Fibroblast of the conjunctiva (primary cell): ENCODE measurements at places on chromosomes 3 and 15.
A peak's percentile ranks its signal among the peaks of the same experiment; 100 is the strongest.

DNA sequence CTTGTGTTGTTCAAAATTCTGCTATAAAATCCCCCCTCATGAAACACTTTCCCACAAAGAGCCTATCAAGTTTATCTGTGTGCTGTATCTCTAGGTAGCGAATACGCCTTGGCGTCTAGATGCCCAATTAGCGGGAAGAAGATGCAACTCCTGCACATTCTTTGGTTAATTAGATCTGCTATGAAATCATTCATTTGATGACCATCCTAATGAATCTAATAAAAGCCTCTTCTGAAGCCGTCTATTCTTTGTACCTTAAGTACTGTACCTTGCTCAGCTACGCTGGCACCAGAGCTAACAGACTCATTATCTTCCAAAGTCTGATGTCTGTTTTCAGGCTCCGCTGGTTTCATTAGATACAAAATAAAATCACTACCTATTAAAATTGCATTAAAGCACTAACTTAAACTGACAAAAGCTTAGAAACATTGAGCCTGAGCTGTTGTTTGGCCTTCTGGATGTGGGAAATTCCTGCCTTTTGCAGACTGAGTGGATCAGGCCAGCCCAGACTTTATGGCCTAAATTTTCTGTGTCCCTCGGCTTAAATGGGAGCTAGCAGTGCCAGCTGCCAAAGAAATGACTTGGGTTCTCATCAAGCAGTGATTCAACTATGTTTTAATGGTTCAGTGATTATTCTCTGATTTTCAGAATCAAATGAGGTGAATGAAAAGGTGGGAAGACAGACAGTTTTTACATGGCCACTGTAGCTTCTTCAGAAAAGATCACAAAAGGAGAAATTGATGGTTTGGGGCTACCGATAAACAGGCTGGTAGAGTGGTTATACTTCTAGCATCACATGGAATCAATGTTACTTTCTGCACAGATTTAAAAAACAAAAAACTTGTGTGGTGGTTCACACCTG, 28.4 kb upstream of the CHST2 start:
- no peak for DNase-seq

- no peak for DNase-seq
These were observed 301.2 kb upstream of the PROK2 start for GRCh38 chr3:72086042-72086742.

DNA sequence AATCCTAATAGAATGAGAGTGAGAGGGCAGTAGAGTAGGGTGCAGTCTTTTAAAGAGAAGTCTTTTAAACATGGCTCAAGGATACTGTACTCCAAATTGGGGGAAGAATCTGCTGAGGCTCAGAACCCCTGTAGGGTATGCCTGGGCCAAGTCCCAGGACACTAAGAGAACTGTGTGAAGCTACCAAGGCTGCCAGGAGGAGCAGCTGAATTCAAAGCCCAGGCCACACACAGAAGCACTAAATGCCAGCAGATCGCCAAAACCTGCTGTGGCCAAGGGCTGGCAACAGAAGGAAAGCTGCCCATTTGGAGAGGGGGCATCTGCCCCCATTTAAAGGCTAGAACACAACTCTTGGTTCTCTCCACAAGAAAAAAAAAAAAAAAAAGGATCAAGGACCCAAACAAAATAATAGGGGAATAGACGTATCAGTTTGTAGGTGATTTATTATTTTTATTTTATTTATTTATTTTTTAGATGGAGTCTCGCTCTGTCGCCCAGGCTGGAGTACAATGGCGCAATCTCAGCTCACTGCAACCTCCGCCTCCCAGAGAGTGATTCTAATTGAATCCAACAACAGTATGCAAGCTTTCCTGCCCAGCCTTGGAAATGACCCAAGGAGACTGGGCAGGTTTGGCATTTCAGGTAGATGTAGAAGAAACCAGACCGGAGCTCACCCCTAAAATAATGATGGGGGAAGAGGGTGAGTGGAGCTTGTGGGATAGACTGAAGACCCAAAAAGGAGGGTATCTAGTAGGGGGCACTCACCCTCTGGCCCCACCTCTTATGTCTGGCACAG, 279.0 kb upstream of the WNT5A start:
- DNase-seq = no peak

- peak; percentile 55 for DNase-seq
These were observed 900.1 kb downstream of the ROBO1 start for GRCh38 chr3:78867409-78868372.

- DNase-seq = no peak
These were observed 67.2 kb downstream of the CGNL1 start for GRCh38 chr15:57443486-57443885.

DNA sequence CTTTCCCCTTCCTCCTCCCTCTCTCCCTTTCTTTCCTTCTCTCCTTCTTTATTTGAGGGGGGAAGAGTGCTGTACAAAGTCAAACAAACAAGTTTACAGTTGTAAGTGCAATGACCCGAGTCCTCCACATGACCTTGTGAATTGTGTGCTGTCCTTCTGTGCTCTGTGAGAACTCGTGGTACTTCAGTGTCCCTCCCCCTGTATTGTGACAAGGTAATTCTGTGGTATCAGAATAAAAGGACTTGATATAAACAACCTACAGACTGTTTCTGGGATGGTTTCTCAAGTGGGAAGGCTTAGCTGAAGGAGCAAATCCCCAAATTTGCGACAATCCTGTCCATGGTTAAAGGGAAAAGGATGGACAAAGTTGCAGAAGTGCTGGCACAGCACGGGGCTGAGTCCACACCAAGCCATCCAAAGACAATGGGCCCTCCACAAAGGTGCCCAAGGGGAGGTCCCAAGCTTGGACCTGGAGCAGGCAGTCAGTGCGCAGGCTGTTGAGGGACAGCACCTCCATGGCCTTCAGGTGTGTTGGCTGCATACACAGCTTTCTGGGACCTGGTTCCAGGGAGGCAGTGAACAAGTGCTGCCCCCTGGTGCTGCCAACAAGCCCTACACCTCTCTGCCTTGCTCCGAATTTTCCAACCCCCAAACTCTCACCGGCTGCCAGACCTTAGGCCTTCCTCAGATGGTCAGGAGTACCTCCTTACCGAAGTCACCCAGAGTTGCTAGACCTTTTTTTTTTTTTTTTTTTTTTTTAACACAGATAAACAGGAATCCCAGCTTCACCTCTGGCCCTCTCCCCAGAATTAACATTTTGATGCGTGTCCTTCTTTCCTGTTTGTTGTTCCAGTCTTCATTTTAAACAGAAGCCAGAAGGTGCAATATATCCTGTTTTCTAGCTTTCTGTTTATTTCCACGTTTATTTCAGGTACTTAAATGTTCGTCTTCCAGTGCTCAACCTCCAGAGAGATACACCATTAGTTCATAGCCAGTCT, 2.6 kb upstream of the APEH start:
- DNase-seq = peak; percentile 30

DNA sequence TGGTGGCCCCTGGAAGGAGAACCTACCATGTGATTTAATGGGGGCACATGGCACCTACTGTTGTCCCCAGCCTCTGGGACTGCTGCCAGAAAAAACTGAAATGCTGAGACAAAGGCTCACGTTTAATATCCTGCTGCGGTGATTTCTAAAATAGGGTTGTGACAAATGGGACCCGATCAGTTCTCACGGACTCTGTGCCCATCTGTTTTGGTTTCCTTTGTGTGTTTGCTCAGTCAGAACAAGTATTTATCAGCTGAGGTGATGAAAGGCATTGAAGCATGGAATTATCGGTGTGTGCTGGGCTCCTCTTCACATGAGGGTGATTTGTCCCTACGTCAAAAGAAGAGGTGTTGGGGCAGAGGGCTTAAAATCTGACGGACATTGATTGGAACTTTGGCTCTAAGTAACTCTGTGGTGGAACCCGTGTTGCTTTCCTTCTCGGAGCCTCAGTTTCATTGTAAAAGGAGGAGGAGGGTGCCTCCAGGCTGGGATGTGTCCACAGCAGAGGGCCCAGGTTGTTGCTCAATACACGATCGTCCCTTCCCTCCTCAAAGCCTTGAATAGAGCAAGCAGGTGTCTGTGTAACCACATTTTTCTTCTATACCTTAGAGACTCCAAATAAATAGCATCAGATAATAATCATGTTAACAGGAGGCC, 283.3 kb upstream of the RGMA start:
- DNase-seq = no peak

- no peak for DNase-seq
These were observed 63.0 kb upstream of the SMAD3 start for GRCh38 chr15:67002368-67002767.
